Left ventricle myocardium inferior (tissue), 1 donor: ENCODE measurements at places on chromosomes 4 and X. TPM values are rescaled to one million over a fixed set of nuclear protein-coding genes. Genes with fewer than 3 reads are reported as not detected.

- H3K27me3 ChIP-seq = no peaks in the 10 kb centered on the region
- no peaks in the 10 kb centered on the region for H3K4me1 ChIP-seq
- H3K36me3 ChIP-seq = no peaks in the 10 kb centered on the region
- H3K4me3 ChIP-seq = no peak overlapping the region
Measured at GRCh38 chrX:80432863-80433262, 12.6 kb downstream of the TENT5D start.

GRCh38 chr4:13765539-13765938, 138.0 kb upstream of the BOD1L1 start:
- no peaks in the 10 kb centered on the region for H3K27me3 ChIP-seq
- no peaks in the 10 kb centered on the region for H3K36me3 ChIP-seq
- no peak overlapping the region for H3K27ac ChIP-seq
- H3K4me1 ChIP-seq = no peaks in the 10 kb centered on the region

DNA sequence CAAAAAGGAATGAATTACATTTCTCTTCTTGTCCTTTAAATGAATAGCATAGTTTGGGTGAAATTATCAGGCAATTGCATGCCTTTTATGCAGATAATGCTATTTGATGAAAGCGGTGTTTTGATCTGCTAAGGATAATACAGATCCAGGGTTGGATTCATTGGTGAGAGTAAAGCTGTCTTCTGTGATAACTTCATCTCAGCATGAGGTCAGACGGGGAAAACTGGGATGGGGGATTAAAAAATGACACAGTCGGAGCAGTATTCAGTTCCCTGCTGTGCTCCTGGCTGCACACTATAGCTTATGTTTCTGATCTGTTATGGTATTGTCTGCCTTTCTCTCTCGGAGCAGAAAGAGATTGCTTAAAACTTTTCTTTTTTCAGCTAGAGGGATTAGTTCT, 105.9 kb upstream of the TENM3 start:
- DNase-seq = no peak
- H3K27me3 ChIP-seq = peaks cover 87% of the 10 kb centered on the region
- H3K27ac ChIP-seq = no peak overlapping the region

DNA sequence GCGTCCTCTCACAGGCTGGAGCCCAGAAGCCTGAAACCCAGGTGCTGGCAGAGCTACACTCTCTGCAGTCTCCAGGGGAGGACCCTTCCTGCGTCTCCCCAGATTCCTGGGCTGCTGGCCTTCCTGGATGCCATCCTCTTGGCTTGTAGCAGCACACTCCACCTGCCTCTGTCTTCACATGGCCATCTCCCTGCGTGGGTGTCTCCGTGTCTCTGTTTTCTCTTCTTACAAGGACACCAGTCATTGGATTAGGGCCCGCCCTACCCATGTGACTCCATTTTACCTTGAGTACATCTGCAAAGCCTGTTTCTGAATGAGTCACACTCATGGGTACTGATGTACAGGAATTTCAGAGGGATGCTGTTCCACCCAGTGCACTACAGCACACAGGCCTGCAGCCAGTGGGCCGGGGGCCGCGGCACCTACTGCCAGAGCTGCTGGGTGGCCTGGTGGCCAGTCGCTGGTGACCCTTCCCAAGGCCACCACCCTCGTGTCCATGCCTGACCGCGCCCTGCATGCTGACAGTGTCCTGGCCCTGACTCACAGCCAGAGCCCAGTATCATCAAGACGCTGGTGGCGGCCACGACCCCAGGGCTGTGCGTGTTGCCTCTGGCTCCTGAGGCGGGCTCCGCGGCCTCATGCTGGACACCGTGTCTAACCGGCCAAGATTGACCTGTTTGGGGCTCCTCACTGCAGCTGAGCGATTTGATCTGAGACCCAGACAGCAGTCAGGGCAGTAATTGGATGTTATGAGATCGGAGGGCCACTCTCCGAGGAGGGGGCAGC, 63.6 kb upstream of the NKX1-1 start:
- peaks cover 8% of the 10 kb centered on the region for H3K4me1 ChIP-seq
- no peak for DNase-seq
- peaks cover 85% of the 10 kb centered on the region for H3K27me3 ChIP-seq
- no peak overlapping the region for H3K4me3 ChIP-seq
- H3K36me3 ChIP-seq = no peaks in the 10 kb centered on the region

CXCL3 gene
- 0.30 TPM for total RNA-seq

ASB11 gene
- 116 TPM for total RNA-seq

GAGE1 gene
- not detected for total RNA-seq
